Pons (tissue), 1 donor: ENCODE measurements at places on chromosomes 1 and 21.

GRCh38 chr1:229629261-229629660, 3.2 kb downstream of the URB2 start:
- no peak for DNase-seq

DNA sequence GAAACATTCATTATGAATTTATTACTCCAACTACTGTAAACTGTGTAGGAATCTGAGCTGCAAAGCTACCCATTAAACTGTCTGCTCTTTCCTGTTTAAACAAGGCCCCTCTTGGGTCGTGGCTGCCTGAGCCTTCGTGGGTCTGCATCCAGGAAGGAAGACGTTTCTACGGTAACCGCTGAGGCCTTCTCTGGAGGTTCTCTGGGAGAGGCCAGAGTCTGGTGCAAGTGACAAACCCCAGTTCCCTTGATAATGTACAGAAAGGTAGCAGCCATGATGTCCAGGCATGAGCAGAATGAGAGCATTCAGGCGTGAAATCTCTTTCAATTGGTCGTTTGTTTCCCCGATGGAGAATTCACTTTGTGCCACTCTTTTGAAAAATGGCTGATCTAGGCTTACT, 350.2 kb downstream of the PLPP3 start:
- no peak for DNase-seq

GRCh38 chr1:3207217-3207848, 138.3 kb downstream of the PRDM16 start:
- no peak for DNase-seq

GRCh38 chr1:80915491-80915890, 885.2 kb upstream of the ADGRL2 start:
- DNase-seq: no peak

- DNase-seq: no peak
Observed at GRCh38 chr21:14405225-14405624, 22.3 kb upstream of the HSPA13 start.

DNA sequence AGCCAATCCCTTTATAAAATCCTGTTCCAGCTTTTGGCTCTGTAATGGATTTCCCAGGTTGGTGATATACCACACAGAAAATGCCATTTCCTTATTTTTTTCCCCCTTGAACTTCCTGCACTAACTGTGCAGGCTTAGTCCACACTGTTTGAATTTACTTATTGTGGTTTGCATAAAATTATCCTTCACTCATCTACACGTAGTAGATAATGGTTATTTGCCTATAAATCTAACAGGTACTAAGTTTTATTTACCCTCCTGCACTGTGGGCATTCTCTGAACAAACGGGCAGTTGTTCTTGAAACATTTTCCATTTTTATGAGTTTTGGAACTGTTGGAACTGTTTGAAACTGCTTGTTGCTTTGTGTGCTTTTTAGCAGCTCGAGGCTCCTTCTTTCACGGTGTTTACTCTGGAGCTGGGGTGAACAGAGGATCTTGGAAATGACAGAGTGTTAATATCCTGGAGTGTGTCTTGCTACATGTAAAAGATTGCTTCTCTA, 23.0 kb upstream of the KIFAP3 start:
- no peak for DNase-seq
